Stimulated activated CD8-positive, alpha-beta memory T cell treated with anti-CD3 and anti-CD28 coated beads, Interleukin-15, amount 100 ng/mL, for 4 hours (primary cell): ENCODE measurements at places on chromosomes 3 and 15.

DNA sequence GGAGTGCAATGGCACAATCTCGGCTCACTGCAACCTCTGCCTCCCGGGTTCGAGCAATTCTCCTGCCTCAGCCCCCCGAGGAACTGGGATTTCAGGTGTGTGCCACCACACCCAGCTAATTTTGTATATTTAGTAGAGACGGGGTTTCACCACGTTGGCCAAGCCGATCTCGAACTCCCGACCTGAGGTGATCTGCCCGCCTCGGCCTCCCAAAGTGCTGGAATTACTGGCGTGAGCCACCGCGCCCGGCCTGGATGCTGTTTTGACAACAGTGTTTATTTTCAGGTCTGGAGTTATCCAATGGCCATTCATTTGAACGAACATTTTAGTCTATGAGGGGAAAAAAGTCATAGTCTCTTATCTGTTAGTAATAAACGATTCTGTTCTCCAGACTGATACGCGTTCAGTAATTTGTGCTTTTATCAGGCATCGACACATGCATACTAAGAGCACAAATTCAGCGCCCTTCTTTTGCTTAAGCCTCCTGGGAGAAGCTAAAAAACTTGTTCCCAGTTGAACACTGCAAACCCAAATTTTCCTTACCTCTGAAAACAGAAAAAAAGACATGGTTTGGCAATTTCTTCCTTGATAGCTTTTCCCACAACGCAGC is 1.3 kb downstream of the B3GALNT1 start:
- no peak for DNase-seq

DNA sequence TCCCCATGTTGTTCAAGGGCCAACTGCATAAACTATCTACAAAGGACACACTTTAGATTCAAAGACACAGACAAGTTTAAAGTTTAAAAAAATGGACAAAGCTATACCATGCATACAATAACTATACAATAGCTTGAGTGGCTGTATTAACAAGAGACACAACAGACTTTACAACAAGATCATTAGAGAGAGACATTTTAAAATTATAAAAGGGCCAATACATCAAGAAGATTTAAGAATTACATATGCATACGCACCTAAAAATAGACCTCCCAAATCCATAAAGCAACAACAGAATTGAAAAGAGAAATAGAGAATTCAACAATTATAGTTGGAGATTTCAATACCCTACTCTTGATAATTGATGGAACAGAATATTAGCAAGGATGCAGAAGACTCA is 79.4 kb downstream of the XXYLT1 start:
- no peak for DNase-seq

GRCh38 chr3:44077267-44077666 is 164.4 kb upstream of the TOPAZ1 start:
- DNase-seq: no peak

DNA sequence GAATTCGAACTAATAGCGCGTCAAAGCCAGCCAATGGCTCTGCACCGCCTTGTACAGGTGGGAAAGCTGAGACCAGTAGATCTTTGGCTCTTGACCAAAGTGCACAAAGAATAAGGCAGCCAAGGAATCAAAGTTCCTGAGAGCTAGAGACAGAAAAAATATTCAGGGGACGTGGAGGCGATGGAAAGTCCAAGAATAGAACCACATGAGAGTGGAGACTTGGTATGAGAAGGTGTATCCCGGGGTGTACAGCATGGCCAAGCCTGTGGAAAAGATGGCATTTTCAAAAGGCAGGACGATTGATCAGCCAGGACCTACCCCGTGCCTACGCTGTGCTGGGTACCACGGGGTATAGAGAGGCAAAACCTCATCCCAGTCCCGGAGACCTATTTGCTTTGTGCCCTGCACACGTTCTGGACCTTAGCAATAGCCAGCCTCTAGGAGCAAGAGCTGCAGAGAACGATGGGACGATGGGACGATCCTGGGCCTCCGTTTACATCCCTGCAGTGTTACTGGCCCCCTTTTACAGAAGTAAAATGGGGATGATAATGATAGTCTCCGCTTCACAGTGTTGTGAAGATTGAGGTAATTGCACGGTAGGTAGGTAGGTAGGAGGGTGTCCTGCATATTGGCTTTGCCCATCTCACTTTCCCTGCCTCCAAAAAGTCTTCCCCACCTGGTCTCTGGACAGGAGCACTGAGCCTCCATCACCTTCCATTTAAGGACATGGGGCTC is 583 bp upstream of the RBSN start:
- DNase-seq: no peak

DNA sequence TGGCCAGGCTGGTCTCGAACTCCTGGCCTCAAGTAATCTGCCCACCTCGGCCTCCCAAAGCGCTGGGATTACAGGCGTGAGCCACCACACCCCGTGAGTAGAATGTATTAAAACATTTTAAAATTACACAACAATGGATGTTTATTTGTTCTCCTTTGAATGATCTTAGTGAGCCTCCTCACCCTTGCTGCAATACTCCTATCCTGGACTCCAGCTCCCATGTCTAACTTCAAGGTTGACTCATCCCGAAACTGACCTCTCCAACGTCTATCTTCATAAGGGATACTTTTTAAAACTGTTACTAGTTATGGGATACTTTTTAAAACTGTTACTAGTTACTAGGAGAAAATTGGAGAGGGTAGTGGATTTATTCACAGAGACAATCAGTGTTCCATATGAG is 17.8 kb upstream of the RHCG start:
- DNase-seq: no peak

- no peak for DNase-seq
Measured at GRCh38 chr15:73176598-73176997, 124.3 kb downstream of the NEO1 start.

- DNase-seq: no peak
Measured at GRCh38 chr3:179229177-179229576, 21.7 kb downstream of the KCNMB3 start.

GRCh38 chr15:47584316-47584715 is 133.0 kb upstream of the SEMA6D start:
- no peak for DNase-seq
